ENCODE measurements at places on chromosomes 3 and 15. TPM values are rescaled to one million over a fixed set of nuclear protein-coding genes. Genes with fewer than 3 reads are reported as not detected.

TIPIN gene
- total RNA-seq = 5.4 TPM

ITIH1 gene
- total RNA-seq = not detected

KNG1 gene
- not detected for total RNA-seq

PRR23E gene
- total RNA-seq = not detected

MKRN3 gene
- total RNA-seq = 0.16 TPM

MFN1 gene
- 25.8 TPM for total RNA-seq

CYP1A1 gene
- 2.1 TPM for total RNA-seq

TF gene
- total RNA-seq = under 0.01 TPM

ENTPD3 gene
- not detected for total RNA-seq

MCF2L2 gene
- total RNA-seq = 0.18 TPM

SNRPA1 gene
- total RNA-seq = 27.1 TPM

WNT7A gene
- not detected for total RNA-seq

SH2D7 gene
- not detected for total RNA-seq

SLC9C1 gene
- 0.16 TPM for total RNA-seq

TMEM108 gene
- total RNA-seq = 0.81 TPM

GOLGA8O gene
- 0.18 TPM for total RNA-seq

CCR8 gene
- not detected for total RNA-seq

LMAN1L gene
- total RNA-seq = not detected

ELL3 gene
- total RNA-seq = 1.6 TPM

FAM227B gene
- 7.6 TPM for total RNA-seq

Measured in cardiac atrium fibroblast (primary cell).